ENCODE measurements at places on chromosomes 16 and 17. TPM values are rescaled to one million over a fixed set of nuclear protein-coding genes. Genes with fewer than 3 reads are reported as not detected.

HAP1 gene
- 0.16 TPM for total RNA-seq

- DNase-seq: peak; percentile 79
Measured at GRCh38 chr16:67667817-67668494, 1.3 kb downstream of the C16orf86 start.

DCXR gene
- 152 TPM for total RNA-seq

C1QTNF8 gene
- total RNA-seq: not detected

DNA sequence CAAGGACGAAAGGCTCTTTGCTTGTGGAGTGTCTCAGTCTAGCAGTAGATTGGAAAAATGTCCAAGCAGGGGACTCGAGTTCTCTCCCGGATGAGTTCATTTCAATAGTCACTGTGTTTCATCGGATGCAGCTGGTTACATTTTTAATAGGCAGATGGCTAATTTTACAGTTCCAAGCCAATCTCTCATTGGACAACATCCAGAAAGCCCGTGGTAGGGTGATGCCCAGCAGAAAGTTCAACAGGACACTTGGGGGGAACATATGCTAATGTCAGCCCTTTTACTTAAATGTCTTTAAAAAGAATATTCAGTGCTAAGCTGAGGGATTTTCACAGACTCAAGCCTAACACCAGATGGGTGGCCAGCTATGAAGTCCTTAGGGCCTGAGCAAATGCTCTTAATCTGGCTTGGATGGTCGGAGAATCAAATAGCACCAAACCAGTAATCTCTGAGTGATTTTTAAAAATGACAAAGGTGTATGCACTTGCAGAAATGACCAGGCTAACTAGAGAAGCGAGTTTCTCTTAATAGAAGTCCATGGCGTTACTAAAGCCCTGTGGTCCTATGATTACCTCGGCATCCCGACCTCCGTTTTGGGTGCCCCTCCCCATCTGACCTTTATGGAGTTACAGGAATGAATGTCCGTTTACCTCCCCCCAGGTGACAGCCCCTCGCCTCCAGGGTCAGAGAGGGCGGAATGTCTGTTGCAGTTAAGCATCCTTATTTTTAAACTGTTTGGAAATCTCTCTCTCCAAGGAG lies 289.2 kb upstream of the SALL1 start:
- no peak for DNase-seq

EPN3 gene
- 0.55 TPM for total RNA-seq

DNA sequence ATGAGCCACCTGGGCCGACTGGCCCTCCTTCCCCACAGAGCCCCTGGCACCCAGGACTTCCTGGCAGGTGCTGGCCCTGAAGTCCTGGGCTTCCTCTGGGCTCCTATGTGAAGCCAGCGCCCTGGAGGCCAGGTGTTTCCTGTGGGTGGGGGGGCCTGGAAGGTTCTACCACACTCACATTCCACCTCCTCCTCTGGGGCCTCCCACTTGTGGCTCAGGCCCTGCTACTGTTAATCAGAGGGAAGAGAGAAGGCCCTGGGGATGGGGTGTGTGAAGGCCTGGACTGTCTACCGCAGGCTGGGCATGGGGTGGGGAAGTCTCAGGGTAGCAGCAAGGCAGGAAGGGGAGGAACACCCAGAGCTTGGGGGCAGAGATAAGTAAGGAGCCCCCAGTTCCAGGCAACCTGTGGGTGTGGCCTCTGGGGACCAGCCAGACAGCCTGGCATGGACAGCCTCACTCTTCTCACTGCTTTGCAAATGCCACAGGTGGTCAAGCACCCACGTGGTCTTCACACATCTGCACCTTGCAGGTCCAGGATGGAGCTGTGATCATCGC lies 111.9 kb upstream of the TNRC6C start:
- no peak for DNase-seq

DNA sequence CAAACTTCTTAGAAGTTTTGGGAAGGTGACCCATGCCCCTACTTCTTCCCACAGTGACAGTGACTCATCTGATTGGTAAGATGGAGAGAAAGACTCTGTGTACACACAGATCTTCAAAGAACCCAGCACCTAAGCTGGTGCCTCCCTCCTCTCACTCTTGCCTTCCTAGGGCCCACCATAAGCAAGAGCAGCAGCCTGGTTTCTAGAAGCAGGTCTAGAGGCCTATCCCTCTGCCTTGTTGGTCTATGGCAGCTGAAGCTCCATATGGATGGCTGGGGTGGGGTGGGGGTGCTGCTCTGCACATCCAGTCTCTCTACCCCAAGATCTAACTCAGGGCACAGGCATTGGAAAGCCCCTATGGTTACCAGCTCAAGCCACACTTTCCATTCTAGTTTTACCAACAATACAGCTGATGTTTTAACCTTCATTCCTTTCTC lies 47.5 kb downstream of the STAT3 start:
- DNase-seq: no peak

GRCh38 chr17:68509141-68510057 lies 2.8 kb upstream of the PRKAR1A start:
- peak; percentile 80 for DNase-seq

DNA sequence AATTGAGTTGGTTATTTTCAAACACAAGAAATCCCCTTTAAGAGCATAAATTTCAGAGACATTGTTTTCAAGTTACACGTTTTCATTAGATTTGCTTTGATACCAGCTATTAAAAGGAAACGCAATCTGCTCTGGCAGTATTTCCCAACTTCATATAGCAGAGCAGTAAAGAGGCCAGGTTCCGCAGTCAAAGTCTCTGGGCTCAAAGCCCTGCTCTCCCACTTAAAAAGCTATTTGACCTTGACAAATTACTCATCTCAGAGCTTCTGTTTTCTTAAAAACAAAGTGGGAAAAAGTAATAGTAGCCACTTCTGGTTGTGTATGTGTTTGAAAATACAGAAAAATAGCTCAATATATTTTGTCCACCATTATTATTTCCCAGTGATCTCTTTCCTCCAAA lies 89.7 kb upstream of the CDYL2 start:
- DNase-seq: no peak

GRCh38 chr17:160336-160735 lies 21.1 kb downstream of the DOC2B start:
- no peak for DNase-seq

GRCh38 chr17:76833034-76833644 lies 35.1 kb upstream of the MGAT5B start:
- no peak for DNase-seq

GRCh38 chr17:50947782-50948543 lies 81.8 kb upstream of the TOB1 start:
- DNase-seq: no peak

DNA sequence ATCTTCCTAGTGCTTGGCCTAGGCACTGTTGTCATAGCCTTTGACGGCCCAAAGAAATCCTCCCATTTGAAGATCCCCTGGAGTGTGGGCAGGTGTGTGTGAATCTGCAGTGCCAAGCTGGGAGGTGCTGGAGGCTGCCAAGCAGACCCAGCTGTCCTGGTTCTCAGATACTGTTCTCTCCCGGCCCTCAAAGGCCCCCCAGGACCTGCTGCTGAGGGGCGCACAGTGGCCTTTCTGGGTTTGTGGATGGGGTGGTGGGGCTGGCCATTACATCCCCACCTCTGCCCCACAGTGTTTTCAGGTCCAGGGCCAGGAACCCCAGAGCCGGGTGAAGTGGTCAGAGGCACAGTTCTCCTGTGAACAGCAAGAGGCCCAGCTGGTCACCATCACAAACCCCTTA lies 60.5 kb downstream of the MRC2 start:
- DNase-seq: peak; percentile 41

PRSS22 gene
- 16.7 TPM for total RNA-seq

GRCh38 chr16:86305440-86305839 lies 204.9 kb upstream of the FOXF1 start:
- no peak for DNase-seq

GRCh38 chr16:17469011-17469740 lies 1.6 kb downstream of the XYLT1 start:
- DNase-seq: no peak

MEOX1 gene
- total RNA-seq: 1.5 TPM

All from left lung (tissue), 14 donors.